ENCODE measurements at places on chromosomes 11 and 22.

DNA sequence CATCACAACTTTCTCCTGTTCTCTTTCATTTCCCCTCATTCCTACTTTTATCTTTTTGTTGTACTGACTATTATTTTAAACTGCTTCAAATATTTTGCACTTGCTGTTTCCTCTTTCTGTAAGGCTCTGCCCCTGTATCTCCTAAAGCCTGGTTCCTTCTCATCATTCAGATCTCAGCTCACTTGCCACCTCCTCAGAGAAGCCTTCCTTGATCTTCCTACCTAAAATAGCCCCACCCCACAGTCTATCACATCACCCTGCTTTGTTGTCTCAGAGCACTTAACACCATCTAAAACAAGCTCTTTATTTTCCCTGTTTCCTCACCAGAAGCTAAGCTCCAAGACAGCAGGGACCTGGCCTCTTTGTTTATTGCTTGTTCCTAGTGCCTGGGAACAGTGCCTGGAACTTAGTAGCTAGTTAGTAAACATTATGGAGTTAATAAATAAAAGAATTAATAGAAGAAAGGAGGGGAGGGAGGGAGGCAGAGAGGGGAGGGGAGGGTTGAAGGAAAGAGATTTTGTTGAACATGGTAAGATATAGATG is 2.5 kb upstream of the STK33 start:
- no peak for DNase-seq

DNA sequence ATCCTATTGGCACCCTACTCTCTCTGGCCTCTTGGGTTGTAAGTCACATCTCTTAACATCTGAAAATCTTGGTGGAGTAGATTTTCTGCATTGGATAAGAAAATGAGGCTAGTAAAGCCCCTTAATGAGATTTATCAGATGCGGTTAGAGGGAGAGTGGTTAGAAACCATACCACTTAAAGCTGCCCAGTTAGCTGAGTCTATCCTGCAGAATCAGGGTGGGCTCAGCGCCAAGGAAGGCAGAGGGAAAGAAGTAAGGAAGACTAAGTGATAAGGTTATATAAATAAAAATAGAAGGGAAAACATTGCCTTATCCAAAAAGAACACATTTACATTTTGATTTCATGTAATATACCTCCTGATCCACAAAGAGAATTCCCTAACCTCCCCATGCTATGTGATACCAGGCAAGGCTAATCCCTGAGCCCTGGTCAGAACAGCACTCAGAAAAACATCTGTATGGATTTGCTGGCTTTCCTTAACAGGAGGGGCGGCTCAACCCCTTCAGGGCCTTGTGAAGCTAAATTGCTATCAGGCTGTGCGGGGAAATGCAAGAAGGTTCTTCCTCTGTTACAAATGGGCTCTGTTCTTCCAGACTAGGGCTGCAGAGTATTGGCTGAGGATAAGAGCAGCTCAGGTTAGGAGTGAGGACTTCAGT is 101.7 kb downstream of the SNX19 start:
- DNase-seq: no peak

DNA sequence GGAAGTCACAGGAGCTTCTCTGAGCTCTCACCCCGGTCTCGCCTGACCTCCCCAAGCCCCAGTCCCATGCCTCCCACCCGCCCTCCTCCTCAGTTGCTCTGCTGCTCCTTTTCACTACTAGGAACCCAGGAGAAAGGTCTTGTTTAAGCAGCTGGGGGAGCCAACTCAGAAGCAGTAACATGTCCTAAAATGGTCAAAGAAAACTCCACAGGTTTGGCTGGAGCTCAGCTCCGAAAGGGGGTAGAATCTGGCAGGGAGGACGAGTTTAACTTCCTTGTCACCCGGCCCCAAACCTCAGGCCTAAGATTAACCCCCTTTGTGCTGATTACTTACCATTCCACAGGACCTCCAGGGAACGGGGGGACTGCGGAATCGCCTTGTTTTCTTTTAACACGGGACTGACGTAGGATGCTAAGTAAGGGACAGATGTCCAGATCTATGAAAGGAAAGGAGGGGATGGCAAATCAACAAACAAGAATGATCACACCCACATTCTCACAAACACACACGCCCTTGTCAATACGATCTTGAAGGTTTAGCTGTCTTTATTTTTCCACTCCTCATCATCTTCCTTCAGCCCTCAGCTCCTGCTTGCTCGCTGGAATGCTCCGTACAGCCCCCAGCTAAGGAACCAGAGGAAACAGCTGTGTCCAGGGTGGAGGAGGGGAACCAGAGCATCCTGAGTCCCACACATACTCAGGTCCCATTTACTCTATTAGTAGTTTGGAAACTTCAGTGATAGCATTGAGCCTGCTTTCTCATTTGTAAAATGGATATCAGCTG is 13.5 kb downstream of the PCSK7 start:
- DNase-seq: no peak

GRCh38 chr11:111124724-111125123 is 120.8 kb upstream of the POU2AF2 start:
- DNase-seq: no peak

DNA sequence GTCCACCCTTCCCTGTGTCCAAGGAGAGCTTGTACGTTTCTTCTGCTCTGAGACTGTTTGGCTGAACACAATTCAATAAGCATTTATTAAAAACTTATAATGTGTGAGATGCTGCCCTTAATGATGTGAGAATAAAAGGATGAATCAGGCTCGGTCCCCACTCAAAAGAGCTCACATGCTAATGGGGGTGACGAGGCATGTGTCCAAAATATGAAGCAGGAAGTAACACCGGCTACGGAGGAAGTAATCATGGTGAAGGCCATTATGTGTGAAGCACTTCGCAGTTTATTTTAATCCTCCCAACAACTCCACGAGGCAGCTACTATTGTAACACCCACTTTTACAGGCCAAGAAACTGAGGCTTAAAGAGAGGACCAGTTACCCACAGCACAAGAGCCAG is 3.4 kb upstream of the RASD2 start:
- DNase-seq: no peak

DNA sequence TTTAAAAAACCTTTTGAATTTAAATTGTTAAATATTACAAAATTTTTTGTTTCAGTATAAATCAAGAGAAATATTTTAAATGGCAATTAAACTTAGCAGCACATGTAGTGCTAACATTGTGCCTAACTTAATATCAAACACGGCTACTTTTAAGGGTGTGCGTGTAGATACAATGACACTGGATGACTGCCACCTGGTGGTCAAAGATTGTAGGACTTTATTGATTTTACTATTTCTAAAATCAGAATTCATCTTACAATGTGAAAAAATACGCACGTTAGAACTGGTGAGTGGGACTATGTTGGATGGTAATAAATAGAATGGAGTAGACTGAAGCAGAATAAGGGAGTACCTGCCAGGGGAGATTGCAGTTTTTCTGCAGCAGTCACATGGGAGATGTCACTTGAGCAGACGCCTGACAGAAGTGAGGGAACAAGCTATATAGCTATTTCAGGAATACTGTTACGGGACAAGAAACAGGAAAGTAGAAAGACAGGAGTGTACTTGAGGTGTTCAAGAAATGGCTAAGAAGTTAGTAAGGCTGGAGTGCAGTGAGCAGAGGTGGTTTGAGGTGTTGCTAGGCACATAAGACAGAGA is 52.9 kb downstream of the UVRAG start:
- DNase-seq: no peak
